HS-27A (cell line): ENCODE measurements at places on chromosomes 3 and 15.
A peak's percentile ranks its signal among the peaks of the same experiment; 100 is the strongest.

DNA sequence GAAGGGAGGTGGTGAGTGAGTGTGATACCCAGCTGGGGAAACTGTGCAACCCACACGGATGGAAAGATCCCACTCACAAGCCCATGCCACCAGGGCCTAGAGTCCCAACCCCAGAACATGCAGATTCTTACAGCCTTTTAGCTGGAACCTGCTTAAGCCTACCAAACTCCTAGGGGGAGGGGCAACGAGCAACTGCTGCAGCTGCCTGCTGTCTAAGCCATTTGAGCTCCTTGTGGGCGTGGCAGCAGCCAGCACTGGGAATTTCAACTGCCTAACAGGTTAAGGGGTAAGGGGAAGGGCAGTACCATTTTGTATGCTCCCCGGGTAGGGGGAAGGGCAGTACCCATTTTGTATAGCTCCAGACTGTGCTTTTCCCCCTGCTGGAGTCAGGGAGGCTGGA, 673.2 kb upstream of the BCHE start:
- no peak for DNase-seq

DNA sequence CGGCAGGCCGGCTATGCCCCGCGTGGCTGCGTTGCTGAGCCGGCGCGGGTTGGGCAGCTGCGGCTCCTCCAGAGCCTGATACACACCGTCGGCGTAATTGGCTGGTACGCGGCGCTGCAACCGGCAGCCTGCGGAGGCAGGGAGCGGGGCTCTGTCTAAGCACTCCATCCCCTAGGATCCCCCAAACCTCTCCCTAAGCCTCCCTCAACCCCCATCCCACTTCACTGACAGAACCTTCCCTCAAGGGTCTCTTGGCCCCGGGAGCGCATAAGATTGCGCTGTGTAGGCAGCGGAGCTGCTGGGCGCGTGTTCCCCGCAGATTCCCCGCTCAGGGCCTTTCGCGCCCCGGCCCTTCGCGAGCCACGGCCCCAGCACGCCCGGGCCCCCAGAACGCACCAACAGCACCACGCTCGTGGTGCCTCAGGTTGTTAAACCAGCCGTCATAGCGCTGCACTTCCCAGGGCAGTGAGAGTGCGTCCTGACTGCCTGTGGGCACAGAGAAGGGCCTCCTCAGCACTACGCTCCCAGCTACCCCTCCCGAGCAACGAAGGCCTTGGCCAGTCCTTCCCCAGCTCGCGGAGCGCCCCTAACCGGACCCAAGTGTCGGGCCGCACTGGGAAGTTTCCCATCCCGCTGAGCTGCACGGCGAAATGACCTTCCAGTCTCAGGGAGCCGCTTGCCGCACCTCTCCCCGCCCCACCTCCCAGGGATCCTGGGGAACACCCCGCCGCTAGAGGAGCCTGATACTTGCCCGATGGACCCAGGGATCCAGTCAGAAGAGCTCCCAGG, 1.2 kb downstream of the DUOX2 start:
- no peak for DNase-seq

DNA sequence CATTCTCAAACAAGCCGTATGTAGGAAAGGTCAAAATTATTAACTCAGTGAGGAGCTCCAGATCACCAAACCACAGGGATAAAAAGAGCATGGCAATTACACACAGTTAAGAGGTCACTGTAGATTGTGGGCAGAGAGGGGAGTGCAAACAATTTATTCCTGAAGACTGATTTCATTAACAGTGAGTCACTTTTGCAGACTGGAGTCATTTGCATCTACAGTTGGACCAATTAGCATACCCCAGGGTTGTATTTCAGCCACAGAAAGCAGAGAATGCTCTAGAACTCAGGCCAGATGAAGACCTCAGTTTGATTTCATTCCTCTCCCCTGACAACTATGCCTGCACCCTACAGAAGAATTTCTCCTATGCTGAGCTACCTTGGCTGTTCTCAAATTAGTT, 40.1 kb downstream of the SETMAR start:
- DNase-seq: no peak

DNA sequence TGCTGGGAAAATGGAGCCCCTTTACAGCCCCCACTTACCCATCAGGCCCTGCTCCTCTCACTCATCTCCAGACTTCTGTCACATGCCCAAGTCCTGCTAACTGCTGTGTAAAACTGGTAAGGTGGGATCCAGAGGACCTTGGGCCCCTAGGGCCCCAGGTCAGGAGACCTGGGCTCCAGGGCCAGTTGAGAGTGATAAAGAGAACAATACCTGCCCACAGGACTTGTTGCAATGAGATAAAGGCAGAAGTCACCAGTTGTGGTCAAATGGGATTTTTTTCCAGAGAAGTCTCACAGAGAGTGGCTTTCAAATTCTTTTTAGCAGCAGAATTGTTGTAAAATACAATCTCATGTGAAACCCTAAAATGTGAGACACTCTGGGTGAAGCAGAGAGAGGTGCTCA, 753 bp downstream of the FURIN start:
- no peak for DNase-seq

DNA sequence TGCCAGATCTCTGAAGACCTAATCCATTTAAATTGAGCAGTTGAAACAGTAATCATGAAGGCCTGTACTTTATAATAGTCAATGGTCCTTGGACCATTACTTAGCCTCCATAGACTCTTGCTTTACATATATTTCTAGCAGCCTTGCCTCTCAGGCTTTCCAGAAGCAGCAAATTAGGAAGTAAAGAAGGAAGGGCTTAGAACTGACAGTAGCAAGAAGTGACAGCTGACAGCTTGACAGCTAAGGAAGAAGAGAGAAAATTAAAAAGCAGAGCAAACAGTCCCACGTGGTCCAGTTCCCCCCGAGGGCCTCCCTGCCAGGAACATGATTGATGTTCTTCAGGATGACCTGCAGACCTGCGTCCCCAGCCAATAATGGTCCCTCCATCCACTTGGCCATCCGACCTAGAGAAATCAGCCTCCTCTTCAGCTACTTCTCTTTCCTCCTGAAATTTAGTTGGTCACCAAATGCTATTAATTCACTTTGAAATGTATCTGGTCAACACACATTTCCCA, 15.0 kb upstream of the PSMD6 start:
- no peak for DNase-seq

- DNase-seq: no peak
Measured at GRCh38 chr3:15315003-15315402, 17.4 kb downstream of the SH3BP5 start.

DNA sequence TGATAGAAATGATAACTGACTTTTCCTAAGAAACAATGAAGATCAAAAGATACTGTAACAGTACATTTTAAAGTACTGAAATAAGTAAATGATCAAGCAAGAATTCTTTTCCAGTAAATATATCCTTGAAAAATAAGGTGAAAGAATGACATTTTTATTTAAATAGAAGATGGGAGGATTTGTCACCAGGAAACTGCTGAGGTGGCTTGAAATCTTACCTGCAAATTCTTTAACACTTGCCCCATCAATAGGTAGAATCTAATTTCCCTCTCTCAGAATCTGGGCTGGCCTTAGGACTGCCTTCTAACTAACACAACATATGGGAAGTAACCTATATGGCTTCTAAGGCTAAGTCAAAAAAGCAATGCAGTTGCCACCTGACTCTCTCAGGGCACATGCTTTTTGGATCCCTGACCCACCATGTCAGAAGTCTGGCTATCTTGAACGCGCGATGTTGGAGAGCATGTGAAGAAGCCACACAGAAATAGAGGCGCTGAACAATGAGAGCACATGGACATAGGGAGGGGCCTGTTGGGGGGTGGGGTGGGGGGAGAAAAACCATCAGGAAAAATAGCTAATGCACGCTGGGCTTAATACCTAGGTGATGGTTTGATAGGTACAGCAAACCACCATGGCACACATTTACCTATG, 11.5 kb downstream of the ACSBG1 start:
- DNase-seq: no peak

GRCh38 chr3:78091478-78092119, 1051.7 kb downstream of the ROBO2 start:
- DNase-seq: no peak

GRCh38 chr3:177679568-177680471, 482.5 kb upstream of the TBL1XR1 start:
- DNase-seq: no peak

DNA sequence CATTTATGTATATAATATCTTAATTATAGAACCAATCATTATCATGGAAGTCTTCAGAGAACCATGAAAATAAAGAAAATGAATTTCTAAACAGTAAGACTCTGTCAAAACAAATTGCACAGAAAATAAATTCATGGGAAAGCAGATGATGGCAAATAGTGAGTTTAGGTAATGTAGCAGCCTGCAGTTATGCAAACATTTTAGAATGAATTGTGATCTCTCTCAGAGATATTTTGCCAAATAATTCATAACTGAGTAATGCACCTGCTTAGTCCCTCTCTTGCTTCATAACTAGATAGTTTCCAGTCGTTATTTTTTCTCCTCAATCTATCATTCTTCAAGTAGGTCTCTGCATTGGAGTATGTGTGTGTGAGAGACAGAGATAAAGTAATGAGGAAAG, 492.7 kb upstream of the THBS1 start:
- no peak for DNase-seq

- peak; percentile 38 for DNase-seq
Measured at GRCh38 chr3:9067352-9067975, 104.2 kb upstream of the RAD18 start.

- no peak for DNase-seq
Measured at GRCh38 chr15:63338170-63338569, 43.5 kb downstream of the CA12 start.

- DNase-seq: no peak
Measured at GRCh38 chr3:124935264-124935663, 713 bp upstream of the MUC13 start.

GRCh38 chr3:185843126-185843525, 18.3 kb upstream of the IGF2BP2 start:
- no peak for DNase-seq

- DNase-seq: no peak
Measured at GRCh38 chr3:152039887-152040286, 166.4 kb downstream of the SUCNR1 start.

DNA sequence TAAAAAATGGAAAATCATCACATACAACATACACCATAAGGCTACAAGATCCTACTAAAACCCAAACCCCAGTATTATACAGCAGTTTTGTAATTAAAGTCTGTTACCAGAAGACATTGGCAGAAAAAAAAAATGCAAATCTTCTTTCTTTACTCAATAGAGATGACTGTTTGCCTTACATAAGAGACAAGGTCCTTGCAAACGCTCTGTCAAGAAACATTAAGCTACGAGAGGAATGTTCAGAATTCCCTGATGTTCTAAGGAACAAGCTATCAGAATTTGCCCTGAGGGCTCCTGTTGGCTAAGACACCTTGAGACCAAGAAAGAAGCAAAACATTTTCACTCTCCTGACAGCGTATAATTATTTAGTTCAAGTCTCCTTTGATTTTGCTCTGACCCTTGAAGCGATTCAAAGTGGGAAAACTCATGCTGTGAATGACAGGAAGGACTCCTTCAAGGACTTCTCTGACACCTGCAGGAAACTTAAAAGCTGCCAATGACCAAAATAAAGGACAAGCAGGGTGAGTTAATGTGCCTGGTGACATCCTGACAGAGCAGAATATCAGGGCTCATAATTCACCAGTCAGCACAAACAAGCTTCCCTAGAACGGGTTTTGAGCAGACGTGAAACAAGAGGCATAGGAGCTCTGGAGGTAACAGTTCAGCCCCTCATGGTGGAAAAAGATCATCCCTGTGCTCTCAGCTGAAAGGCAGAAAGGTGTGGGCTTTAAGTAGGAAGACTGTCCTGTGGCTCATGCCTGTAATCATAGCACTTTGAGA, 2.5 kb downstream of the SCAMP2 start:
- DNase-seq: no peak
